T-cell (primary cell): ENCODE measurements at places on chromosomes 16 and 17. TPM values are rescaled to one million over a fixed set of nuclear protein-coding genes. Genes with fewer than 3 reads are reported as not detected.

- DNase-seq, result no peak
Measured at GRCh38 chr16:14007450-14007849, 63.7 kb upstream of the MRTFB start.

DNA sequence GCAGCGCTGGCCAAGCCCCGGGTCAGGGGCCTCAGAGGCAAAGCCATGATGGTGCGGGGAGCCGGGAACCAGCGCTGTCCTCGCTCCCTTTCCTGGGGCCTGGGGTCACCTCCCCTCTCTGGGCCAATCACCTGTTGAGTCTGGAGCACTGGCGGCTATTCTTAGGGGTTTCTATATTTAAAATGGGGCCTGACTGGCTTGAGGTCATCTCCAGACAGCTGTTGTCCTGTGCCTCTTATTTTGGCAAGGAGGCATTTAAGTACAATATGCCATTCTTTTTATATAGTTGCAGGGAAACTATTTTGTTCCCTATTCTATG, at the start of gene COX6A2:
COX6A2 (minus strand) TSS at position 82 of the 319 bp plus-strand sequence; CDS start at position 47, 35 bp downstream.
- no peak for DNase-seq

DNA sequence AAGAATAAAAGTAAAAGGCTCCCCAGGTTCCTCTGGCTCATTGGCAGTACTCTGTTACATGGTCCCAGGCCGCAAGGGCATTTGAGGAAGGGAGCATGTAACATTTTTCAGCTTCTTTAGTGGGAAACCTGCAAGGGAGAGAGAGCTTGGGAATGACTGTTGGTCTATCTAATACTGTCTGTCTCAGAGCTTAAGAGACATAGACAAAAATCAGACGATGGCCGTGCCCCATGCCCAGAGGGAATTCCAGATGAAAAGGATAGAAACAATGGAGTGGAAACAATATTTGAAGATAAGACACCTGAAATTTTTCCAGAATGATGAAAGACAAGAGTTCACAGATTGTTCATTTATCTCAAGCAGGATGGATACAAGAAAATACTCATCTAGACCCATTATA, 48.1 kb upstream of the ADORA2B start:
- DNase-seq, result no peak

The HEXIM1 gene
- total RNA-seq, result 34.5 TPM

The OR1A1 gene
- total RNA-seq, result not detected

The GSDMA gene
- 7.6 TPM for total RNA-seq

- no peak for DNase-seq
Measured at GRCh38 chr17:43578404-43578698, 32.2 kb upstream of the ETV4 start.

- no peak for DNase-seq
Measured at GRCh38 chr17:16287563-16288027, 65.7 kb downstream of the CENPV start.

- DNase-seq, result no peak
Measured at GRCh38 chr16:69823831-69824563, 61.9 kb downstream of the WWP2 start.

DNA sequence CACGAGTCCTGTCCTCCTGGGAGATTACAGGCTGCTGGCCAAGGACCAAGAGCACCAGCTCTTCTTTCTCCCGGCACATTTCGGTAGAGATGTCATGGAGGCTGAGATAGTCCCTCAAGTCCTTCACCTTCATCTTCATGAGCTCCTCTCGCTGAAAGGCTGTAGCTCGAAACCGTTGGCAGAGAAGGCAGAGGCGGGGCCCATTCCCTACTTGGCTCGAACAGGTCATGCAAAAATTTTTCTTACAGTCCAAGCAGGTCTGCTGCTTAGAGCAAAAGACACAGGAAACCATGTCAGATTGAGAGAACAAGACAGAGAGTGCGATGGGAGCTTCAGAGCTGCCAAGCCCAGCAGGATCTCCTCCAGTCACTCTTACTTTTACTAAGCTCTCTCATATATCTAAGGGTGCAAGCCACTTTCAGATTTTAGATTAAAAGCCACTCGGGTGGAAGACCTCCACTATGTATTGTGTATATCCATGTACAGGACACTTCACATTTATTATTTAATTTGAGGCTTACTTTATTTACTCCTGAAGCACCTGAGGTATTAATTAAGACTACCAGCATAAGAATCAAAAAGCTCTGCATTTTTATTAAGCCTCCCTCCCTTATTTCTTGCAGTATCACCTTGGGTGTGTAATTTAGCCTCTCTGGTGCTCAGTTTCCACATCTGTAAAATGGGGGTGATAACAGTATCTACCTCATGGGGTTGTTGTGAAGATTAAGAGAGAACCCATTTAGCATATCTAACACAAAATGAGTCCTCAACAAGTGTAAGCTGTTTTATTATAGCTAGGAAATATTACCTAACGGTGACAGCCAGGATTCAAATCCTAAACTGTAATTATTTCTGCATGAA, 41.4 kb downstream of the LIG3 start:
- no peak for DNase-seq

DNA sequence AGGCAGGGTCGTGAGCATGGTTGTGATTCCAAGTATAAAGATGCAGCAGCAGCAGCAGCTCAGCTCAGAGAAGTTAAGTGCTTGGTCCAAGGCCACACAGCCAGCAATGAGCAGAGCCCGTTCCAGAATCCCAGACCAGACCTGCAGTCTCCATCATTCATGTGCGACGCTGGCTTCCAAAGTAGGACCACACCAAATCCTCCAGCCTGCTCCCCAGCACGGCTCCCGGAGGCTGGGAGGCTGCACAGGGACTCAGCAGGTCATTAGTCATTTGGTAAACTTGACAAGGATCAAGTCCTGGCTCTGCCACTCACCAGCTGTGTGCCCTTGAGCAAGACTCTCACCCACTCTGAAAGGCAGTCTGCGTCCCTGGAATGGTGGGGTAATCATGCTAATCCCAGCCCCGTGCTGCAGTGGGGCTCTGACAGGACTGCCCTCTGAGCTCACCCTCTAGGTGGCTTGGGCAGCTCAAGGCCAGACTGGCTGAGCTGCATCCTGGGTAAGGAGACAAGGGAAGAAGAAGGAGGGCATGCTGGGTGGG, 95.1 kb upstream of the TMEM132E start:
- DNase-seq, result no peak

- no peak for DNase-seq
Measured at GRCh38 chr16:23597003-23597756, 1.1 kb upstream of the NDUFAB1 start.

GRCh38 chr17:77487677-77488530, 347.1 kb downstream of the SEC14L1 start:
- DNase-seq, result no peak

The NBR1 gene
- 57.1 TPM for total RNA-seq

The MAP3K3 gene
- 71.0 TPM for total RNA-seq

DNA sequence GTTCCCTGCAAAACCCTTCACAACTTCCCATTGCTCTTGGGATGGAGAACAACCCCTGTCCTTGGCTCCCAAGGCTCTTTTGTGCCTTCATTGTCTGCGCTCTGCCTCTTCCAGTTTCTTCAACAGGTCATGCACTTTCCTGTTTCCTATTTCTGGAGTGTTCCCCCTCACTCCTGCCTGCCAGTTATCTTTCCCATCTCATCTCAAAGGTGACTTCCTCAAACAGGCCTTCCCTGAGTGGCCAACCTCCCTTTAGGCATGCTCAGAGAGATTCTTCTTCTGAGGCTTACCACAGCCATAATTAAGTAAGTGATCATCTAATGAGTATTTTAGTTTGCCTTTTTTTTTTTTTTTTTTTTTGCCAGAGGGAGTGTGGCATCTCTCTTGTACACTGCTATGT, 2.9 kb upstream of the CYLD start:
- DNase-seq, result no peak
